Caco-2 (cell line): ENCODE measurements at places on chromosomes 12 and 14.

DNA sequence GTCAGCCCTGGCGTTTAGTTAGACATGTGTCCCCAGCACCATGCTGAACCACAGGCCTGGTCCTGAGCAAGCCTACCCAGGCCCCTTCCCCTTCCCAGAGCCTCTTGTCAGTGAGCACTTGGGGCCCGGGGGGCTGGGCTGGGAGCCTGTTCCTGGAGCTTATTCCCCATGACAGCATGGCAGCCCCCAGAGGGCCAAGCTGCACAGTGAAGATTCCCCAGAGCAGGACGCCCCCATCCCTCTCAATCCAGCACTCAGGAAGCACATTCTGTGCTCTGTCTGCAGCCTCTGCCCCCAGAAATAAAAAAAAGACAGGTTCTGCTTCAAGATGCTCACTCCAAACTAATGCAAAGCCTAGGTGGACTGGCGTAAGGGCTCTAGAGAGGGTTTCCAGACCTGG is 117.3 kb downstream of the LGMN start:
- DNase-seq: no peak

GRCh38 chr12:43692064-43692463 is 66.5 kb downstream of the PUS7L start:
- no peak for DNase-seq

DNA sequence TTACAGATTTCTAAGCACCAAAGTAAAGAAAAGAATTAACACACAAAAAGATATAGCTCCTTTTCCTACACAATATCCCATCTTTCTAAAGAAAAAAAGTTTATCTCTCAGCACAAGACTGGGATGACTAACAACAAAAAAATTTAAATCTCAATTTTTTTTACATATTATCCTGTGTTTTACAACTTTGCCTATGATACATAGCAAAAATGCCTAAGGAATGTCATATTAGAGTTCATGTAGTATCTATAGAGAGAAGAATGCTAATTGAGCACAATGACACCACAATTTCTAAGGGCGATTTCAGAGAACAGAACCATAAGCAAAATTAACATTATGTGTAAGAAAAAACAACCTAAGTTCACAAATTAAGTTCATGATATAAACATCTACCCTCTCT is 16.3 kb downstream of the C2CD5 start:
- DNase-seq: no peak

DNA sequence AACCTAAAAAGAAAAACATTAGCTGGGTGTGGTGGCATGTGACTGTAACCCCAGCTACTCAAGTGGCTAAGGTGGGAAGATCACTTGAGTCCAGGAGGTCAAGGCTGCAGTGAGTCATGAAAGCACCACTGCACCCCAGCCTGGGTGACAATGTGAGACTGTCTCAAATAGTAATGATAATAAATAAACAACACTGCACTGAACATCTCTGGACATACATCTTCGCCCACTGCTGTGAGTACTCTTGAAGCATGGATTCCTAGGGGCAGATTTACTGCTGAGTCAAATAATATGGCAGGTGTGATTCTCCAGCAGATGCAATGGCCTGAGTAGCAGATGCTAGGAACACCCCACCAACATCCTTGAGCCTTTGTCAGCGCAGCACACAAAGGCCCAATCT is 23.6 kb downstream of the ABCB9 start:
- DNase-seq: no peak

DNA sequence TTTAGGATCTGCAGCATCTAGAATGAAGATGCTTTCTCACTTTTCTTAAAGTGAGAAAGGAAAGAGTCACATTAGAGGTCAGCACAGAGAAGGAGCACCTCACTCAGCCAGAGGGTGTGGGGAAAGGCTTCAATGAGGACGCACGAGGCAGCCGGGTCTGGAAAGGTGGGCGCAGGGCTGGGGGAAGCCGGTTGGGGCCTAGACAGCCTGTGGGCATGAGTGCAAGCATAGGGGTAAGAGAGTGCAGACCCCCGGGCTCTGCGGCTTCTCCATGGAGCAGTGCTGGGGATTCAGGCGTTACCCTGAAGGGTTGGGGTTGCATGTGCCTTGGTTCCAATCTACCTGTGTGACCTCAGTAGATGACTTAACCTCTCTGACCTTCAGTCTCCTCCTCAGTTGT is 49.9 kb downstream of the KRT80 start:
- no peak for DNase-seq

- no peak for DNase-seq
Measured at GRCh38 chr14:35576856-35577255, 42.9 kb downstream of the INSM2 start.

DNA sequence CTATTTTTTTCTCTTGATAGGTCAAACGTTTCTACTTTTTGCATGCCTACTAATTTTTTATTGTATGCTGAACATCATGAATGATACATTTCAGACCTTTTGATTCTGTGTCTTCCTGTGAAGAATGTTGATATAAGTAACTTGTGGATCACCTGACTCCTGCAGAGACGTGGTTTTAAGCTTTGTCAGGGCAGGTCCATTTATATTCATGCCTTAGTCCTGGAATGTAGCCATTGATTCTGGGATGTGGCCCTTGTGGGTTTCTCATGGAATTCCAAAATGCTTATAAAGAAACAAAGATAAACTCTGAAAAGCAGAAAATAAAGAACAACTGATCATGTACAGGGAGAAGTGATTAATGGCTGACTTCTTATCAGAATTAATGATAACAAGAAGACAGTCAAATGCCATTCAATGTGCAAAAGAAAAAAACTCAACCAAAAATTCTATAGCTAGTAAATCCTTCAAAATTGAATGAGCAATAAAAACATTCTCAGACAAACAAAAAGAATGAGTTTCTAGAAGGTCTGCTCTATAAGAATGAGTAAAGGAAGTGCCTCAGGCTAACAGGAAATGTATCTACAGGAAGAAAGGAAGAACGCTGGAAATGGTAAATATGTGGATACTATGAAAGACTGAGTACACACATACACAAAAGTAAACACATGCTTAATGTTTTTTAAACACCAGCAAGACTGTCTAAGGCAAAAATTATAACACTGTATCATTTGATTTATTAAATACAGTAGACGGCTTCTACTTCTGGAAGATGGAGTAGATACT is 284.8 kb upstream of the DIO3 start:
- DNase-seq: no peak

GRCh38 chr12:15662303-15662980 is 126.7 kb downstream of the EPS8 start:
- DNase-seq: no peak

DNA sequence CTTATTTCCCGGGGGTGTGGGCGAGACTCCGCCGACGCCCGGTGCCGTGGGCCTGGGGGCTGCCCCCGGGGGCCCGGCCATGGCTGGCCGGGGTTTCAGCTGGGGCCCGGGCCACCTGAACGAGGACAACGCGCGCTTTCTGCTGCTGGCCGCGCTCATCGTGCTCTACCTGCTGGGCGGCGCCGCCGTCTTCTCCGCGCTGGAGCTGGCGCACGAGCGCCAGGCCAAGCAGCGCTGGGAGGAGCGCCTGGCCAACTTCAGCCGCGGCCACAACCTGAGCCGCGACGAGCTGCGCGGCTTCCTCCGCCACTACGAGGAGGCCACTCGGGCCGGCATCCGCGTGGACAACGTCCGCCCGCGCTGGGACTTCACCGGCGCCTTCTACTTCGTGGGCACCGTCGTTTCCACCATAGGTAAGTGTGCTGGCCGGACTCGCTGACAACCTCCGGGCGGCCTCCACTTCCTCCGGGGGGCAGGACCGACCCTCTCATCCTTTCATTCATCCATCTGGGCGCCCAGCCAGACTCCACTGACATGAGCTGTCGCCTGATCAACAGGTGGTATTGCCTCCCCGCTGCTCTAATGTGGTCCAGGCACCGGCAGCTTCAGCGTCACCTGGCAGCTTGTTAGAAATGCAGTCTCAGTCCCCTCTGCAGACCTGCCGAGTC is 467 bp downstream of the KCNK13 start:
- no peak for DNase-seq

- peak; percentile 34 for DNase-seq
Measured at GRCh38 chr12:12236896-12237295, 29.9 kb downstream of the LRP6 start.

- DNase-seq: no peak
Measured at GRCh38 chr12:9509464-9510161, 98.1 kb downstream of the KLRB1 start.

DNA sequence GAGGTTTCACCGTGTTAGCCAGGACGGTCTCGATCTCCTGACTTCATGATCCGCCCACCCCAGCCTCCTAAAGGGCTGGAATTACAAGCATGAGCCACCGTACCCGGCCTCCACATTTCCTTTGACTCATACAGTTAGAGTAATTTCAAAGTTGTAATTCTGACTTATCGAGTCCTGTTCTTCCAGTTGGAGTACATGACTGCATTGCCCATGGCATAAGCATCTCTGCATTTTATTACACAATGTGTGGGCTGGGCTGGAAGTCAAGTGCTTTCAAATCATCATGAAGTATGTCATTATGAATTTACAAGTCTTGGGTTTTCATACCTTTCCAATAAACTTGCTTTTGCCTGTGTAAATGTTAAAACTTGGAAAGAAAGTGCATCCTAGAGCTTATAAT is 1295.7 kb upstream of the FLRT2 start:
- no peak for DNase-seq

DNA sequence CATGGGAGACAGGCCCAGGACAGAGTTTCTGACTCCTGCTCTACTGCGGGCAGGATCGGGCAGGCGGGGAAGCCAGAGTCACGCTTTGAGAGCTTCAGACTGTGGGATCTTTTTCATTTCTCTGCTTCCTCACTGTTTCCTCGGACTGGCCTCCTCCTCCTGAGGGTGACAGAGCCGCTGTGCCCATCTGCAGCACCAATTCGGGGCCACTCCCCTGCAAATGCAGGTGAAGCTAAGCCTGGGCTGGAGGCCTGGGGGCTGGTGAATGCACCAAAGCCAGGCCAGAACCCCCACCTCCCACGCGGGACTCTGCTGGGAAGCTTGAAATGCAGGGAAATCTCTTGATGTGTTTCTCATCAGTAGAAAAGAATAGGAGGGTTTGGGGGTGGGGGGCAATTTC is 77.5 kb downstream of the FOXN3 start:
- DNase-seq: no peak

GRCh38 chr12:132207083-132207775 is 63.0 kb downstream of the NOC4L start:
- DNase-seq: no peak

GRCh38 chr12:34097213-34097612 is 74.9 kb downstream of the ALG10 start:
- no peak for DNase-seq

- no peak for DNase-seq
Measured at GRCh38 chr12:52710730-52711129, 7.4 kb upstream of the KRT77 start.

GRCh38 chr12:47752552-47752951 is 6.1 kb downstream of the RAPGEF3 start:
- DNase-seq: no peak

- DNase-seq: peak; percentile 61
Measured at GRCh38 chr14:74459289-74459946, 33.4 kb upstream of the SYNDIG1L start.

DNA sequence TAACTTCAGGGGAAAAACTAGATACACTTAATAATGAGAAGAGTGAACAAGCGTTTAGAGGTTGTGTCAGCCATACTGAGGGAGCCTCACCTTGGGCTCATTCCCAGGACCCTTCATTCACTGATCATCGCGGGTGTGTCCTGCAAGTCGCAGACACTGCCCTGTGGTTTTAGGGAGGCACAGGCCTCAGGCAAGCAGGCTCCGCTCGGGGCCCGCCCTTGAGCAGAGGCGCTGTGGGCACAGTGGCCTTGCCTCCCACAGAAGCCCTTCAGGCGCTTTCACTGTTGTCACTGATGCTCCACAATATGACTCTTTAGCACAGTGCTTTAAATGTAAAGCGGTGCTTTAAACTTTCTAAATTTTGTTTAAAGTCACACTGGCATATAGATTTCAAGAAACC is 67.4 kb downstream of the DDX51 start:
- DNase-seq: no peak

DNA sequence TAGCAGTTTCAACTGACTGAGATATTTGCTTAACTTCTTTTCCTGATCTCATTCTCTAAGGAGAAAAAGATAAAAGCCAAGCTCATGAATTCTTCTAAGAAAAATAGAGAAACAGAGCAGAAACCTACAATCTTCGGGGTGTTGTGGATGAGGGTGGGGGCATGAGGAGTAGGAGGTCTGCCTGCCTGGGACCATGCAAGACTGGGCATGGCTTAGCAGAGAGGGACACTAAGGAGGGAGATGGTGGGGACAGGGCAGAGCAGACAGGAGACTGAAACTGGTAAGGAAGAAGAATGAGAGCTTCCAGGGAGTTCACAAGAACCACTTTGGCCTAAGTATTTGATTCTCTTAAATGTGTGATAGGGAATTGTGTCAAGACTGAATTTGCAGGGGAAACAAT is 188.0 kb downstream of the CFAP54 start:
- DNase-seq: no peak

DNA sequence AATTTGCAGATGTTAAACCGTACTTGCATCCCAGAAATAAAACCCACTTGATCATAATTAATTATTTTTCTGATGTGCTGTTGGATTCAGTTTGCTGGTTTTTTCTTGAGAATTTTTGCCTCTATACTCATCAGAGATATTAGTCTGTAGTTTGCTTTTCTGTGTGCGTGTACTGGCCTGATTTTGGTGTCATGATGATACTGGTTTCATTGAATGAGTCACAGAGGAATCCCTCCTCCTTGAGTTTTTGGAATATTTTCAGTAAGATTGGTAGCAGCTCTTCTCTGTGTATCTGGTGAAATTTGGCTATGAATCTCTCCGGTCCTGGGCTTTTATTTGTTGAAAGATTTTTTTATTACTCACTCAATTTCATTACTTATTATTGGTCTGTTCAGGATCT is 100.4 kb upstream of the PMCH start:
- DNase-seq: no peak

DNA sequence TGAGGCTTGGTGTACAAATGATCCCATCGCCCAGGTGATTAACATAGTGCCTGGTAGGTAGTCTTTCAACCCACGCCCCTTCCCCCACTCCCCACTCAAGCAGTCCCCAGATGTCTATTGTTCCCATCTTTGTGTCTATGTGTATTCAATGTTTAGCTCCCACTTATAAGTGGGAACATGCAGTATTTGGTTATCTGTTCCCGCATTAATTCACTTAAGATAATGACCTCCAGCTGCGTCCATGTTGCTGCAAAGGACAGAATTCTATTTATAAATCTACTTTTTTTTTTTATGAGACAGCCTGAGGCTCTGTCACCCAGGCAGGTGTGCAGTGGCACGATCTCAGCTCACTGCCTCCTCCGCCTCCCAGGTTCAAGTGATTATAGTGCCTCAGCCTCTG is 15.7 kb downstream of the SPX start:
- no peak for DNase-seq

- DNase-seq: no peak
Measured at GRCh38 chr12:1611803-1612572, 17.0 kb upstream of the WNT5B start.

- DNase-seq: peak; percentile 2
Measured at GRCh38 chr12:79162948-79163347, 298.4 kb downstream of the SYT1 start.

- DNase-seq: no peak
Measured at GRCh38 chr12:18416412-18416811, 155.1 kb downstream of the PIK3C2G start.

DNA sequence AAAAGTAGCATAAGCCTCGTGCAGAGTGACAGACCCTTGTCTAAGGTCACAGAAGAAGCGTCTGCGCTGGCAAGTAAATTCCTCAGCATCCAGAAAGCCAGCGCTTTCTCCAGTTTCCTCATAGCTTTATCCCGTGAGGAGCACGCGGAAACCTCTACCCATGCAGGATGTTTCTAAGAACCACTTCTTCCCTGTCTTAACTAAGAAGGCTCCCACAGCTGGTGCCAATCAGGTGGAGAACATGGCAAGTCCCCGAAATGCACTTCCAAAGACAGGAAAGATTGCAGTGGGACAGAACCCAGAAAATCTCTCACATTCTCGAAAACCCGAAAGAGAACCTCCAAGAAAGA is 968 bp upstream of the ARID4A start:
- DNase-seq: peak; percentile 47
